ENCODE measurements at places on chromosomes 2 and 18.
A peak's percentile ranks its signal among the peaks of the same experiment; 100 is the strongest.

DNA sequence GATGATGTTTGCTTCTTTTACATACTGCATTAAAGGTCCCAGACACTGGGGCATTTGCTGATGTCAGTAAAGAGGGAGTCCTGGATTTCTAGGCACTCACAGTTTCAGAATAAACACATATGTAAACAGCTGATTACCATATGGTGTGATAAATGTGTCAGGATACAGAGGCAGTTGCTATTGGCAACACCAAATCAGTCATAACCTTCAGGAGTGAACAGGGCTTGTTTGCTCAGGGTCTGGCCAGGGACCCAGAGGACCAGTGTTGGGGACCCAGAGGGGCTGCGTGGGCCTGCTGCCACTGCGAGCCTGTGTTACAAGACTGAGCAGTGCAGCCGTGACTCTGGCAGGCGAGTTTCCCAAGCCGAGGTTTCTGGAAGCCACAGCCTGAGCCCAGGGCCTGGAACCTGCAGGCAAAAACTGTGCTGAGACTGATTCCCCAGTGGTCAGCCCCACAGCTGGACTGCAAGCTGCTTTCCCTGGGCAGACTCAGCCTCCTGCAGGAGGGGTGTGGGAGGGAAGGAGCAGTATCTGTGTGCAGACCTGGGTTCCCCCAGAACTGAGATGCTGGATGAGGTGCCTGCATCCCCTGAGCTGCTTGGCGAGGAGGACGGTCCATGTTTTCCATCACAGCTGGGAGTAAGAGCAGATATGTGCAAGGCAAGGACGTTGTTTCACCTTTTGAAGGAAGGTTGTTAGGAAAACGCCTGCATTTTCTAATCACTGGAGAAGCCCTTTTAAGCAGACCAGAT, 23.6 kb downstream of the ASAP2 start:
- DNase-seq: no peak

- peak; percentile 86 for DNase-seq
These were observed 18.6 kb upstream of the COL6A3 start for GRCh38 chr2:237432484-237433092.

DNA sequence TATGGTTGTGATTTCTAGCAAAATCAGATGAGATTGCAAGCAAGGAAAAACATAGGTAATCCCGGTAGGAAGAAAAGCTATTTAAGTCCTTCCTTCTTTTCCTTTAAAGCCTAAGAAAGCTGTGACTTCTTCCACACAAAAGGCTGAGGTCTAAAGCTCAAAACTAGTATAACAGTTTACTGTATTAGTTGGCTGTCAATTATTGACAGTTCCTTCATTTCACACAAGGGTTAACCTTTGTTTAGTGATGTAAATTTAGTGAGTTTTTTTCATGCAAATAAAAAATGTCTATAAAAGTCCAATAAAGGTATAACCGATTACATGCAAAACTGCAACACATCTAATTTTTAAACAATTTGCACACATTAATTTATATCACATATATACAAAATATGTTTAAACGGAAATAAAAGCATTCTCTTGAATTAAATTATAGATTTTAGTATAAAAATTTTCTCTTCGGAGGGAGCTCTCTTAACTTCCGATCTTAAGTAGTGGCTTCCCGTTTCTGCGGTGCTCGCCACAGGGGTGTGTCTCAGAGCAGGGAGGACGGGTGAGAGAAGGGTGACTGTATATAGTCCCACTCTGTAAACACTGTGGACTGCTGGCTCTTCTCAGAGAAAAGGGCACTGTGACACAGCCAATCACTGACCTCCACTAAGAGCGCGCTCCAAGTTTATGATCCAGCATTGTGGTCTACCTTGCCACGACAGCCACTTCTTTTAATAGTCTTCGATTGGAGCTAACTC, 33.4 kb downstream of the TTR start:
- no peak for DNase-seq

DNA sequence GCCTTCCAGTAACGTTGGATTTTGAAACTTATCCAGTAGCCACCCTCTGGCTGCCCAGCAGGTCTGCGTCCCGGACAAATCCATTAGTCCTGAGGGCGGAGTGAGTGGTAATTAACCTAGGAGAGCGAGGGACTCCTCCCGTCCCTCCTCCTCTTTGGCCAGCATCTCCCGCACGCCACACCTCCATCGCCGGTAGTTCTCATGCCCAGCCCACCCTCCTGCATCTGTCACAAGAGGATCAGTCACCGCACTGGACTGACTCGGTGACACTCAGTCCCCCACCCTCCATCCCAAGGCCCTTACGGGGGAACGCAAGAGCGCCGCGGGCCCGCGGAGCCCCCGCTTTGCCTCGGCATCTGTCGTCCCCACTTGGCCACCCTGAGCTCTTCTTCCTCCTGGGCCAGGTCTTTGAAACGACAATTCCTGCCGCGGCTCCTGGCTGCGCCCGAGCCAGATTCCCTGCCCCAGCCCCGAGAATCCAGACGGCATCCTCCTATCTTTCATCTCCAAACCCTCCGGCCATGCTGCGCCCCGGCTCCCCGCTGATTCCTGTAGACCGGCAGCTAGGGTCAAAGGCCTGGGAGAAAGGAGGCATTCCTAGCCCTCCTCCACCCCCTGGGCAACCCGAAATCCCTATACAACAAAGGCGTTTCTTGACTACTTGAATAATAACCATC, 77.5 kb downstream of the EIF2AK3 start:
- no peak for DNase-seq

DNA sequence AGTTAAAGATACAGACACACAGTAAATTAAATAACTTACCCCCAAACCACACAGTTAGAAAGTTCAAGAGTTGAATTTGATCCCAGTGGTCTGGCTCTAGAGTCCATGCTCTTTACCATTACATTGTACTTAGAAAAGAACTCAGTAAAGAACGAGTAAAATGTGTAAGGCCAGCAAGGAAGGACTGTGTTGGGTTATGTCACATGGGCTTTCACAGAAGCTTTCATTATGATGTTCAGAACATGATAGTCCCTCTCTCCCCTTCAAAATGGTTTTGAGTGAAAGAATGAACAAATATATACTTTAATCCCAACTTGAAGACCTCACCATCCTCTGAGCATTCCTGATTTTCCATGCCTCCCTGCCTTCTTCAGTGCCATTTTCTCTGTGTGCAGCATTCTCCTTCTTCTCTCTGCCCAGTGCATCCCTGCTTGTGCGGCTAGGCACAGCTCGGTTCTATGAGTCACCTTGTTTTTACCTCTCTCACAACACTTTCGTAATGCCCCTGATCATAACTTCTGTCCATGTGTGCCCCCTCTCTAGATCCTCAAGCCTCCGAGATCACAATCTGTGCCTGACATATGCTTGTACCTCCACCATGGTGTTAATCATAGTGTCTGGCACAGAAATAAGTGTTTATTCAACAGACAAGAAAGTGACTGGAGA, 22.0 kb downstream of the RASGRP3 start:
- no peak for DNase-seq

GRCh38 chr2:287911-288757, at the start of gene ALKAL2:
Gene ALKAL2, minus strand, starts transcription at chr2:288091. Its CDS starts 256 bp downstream, at chr2:287835.
- no peak for DNase-seq

Measured in activated CD8-positive, alpha-beta memory T cell treated with anti-CD3 and anti-CD28 coated beads, Interleukin-2, amount 10 ng/mL, durations not matched to agents 7 days and 5 days (primary cell).